Neuronal stem cell (in vitro differentiated cells): ENCODE measurements at places on chromosomes 4 and X.

DNA sequence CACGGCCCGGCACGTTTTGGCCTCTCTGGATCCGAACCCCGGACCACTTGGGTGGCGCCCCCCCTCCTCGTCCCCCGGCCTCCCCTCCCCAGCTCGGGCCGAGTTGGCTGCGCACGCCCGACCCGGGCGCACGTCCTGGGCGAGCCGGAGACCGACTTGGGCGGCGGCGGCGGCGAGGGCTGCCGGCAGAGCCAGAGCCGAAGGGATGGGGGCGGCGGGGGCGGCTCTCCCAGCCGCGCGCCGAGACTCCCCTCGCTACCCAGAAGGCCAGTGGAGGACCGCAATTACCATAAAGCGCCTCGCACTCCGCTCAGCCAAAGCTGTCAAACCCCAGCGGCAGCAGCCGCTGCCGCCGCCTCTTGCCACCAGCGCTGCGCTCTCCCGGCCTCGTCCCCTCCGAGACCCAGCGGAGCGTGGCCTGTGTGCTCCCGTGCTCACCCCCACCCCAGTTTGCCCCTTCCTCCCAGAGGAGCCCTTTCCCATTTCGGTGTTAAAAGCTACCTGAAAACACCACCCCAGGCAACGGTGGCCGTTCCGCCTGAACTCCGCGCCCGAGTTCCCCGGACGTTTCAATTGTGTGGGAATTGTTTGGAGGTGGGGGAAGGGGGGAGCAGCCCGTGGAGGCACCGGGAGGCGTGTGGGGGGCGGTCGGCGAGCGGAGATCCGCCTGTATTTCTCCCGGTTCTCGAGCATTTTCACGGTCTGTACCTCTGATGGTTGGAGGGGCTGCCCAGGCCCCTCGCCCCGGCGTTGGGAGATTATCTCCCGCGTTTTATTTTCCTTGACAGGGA is 701 bp upstream of the BCOR start:
- no peak for DNase-seq
- H3K4me1 ChIP-seq, result peaks cover 12% of the 10 kb centered on the region
- H3K27me3 ChIP-seq, result no peaks in the 10 kb centered on the region
- H3K4me3 ChIP-seq, result peak overlapping the region; percentile 73

DNA sequence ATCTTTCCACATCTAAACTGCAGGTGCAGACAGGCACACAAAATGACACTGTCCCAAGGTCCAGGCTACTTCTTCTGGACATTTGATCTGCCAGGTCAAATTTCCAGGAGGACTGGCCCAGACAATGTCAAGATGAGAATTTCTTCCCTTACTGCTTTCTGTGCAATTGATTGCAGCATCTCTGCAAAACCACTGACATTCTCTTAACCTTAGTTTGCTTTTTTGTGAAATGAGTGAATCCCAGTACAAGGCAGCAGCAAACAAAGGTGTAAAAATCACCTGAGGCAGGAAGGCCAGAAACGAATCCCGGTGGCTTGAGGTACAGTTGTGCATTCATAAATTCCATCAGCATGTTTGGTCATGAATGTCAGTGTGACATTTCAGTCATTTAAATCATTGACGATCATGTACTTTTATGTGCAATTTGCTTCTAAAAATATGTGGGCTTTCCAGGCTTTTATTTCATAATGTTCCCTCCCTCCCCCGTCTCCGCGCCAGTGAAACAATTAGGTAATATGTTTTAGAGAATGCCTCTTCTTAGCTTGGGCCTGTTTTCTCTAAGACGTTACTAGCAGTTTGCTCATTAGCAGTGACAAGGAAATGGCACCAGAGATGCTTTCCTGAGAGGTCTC is 39.1 kb downstream of the NHS start:
- H3K27ac ChIP-seq, result no peak overlapping the region
- no peaks in the 10 kb centered on the region for H3K27me3 ChIP-seq
- H3K36me3 ChIP-seq, result no peaks in the 10 kb centered on the region
- peak overlapping the region; percentile 29 for H3K4me3 ChIP-seq
- no peak for DNase-seq
- peaks cover 18% of the 10 kb centered on the region for H3K4me1 ChIP-seq

DNA sequence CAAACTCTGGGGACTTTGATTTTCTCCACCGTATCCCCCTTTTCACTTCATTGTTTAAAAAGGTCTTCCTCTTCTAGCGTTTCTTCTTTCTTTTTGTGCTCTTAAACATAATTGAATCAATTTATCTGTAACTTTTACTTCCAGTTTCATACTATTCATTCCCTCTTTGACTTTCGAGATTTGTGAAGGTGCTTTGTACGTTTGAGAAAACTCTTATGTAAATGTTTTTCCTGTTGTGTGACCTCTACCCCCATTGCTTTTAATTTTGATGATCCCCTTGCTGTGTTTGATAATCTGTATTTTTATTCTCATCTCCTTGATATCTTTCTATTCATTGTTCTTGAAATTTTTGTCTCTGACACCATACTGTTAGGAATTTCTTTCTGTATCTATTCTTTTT is 4.8 kb downstream of the USP38 start:
- no peak for DNase-seq
- no peaks in the 10 kb centered on the region for H3K36me3 ChIP-seq
- peaks cover 4% of the 10 kb centered on the region for H3K4me1 ChIP-seq
- H3K27ac ChIP-seq, result no peak overlapping the region

DNA sequence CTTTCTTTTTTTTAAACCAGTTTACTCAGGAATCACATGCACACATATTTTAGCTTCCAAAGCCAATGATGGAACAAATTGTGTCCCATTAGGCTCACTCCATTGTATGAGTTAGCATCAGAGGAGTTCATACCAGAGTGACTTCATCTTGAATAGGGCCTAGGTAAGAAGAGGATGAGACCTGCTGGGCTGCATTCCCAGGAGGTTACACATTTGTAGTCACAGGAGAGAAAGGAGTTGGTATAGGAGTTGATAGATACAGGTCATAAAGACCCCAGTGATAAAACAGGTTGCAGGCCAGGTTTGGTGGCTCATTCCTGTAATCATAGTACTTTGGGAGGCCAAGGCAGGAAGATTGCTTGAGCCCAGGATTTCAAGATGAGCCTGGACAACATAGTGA is 9.3 kb downstream of the PDGFRA start:
- DNase-seq, result no peak
- H3K4me3 ChIP-seq, result no peak overlapping the region
- H3K27me3 ChIP-seq, result no peaks in the 10 kb centered on the region

- peaks cover 83% of the 10 kb centered on the region for H3K36me3 ChIP-seq
- DNase-seq, result no peak
- peak overlapping the region; percentile 50 for H3K4me3 ChIP-seq
- no peak overlapping the region for H3K27ac ChIP-seq
- H3K27me3 ChIP-seq, result no peaks in the 10 kb centered on the region
- no peaks in the 10 kb centered on the region for H3K4me1 ChIP-seq
Observed at GRCh38 chrX:131746491-131746968, 202.7 kb downstream of the OR13H1 start.

DNA sequence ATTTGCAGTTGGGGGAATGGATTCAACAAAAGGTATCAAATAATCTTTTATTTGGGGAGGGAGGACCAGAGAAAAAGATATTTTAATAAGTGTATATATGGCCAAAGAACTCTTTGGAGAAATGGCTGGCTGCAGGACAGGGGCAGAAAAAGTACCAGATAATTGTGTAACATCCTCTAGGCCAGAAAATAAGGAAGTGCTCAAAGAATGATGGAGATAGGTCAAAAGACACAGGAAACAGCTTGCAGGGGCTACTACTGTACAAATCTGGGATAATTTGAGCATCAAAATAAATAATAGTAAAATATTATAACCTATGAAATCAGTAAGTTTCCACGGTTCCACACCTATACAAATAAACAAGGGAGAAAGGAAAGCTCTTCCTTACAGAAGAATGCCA is 34.8 kb downstream of the KLHL5 start:
- no peak overlapping the region for H3K27ac ChIP-seq
- H3K4me3 ChIP-seq, result no peak overlapping the region
- H3K4me1 ChIP-seq, result no peaks in the 10 kb centered on the region
- DNase-seq, result no peak

- no peak overlapping the region for H3K27ac ChIP-seq
- H3K36me3 ChIP-seq, result no peaks in the 10 kb centered on the region
- H3K27me3 ChIP-seq, result no peaks in the 10 kb centered on the region
- DNase-seq, result no peak
- H3K4me1 ChIP-seq, result no peaks in the 10 kb centered on the region
Observed at GRCh38 chr4:10730590-10730989, 46.0 kb upstream of the CLNK start.

- H3K27me3 ChIP-seq, result no peaks in the 10 kb centered on the region
- H3K4me3 ChIP-seq, result no peak overlapping the region
- DNase-seq, result no peak
- no peaks in the 10 kb centered on the region for H3K36me3 ChIP-seq
- no peak overlapping the region for H3K27ac ChIP-seq
Observed at GRCh38 chr4:4377191-4377590, 9.7 kb upstream of the NSG1 start.

GRCh38 chrX:85569096-85569495 is 189.6 kb upstream of the POF1B start:
- H3K4me1 ChIP-seq, result no peaks in the 10 kb centered on the region
- H3K36me3 ChIP-seq, result no peaks in the 10 kb centered on the region
- H3K27ac ChIP-seq, result no peak overlapping the region
- no peak for DNase-seq
- H3K4me3 ChIP-seq, result no peak overlapping the region

DNA sequence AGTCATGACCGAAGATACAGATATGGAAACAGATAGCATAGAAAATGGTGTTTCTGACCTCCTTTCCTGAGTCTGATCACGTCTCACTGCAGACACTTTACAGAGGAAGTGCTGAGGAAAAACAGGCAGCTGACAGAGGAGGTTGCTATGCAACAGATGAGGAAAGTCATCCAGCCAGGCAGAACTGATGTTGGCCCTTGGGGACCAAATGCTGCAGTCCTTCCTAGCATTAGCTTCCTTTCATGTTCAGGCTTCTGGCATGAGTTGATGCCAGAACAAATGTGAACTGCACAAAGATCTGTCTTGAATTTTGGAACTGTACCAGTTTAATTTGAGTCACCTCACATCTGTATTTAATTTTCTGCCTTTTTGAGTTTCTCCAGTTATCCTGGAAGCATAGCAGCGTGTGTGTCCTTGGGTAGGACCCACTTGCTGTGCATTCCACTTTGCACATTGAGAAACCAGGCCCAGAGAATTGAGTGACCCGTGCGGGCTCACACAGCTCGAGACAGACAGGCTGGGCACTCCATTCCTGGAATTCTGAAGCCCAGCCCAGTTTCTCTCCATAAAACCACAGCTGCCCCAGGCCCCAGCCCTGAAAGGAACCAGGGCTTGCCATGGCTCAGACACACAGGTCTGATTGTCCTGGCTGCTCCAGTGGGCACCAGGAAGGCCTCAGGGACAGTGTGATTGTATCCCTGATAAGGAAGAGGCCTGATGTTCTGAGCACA is 1.4 kb upstream of the MAGED1 start:
- H3K4me3 ChIP-seq, result peak overlapping the region; percentile 87
- DNase-seq, result no peak
- peaks cover 15% of the 10 kb centered on the region for H3K4me1 ChIP-seq

- H3K4me1 ChIP-seq, result no peaks in the 10 kb centered on the region
- DNase-seq, result no peak
- no peaks in the 10 kb centered on the region for H3K27me3 ChIP-seq
- H3K27ac ChIP-seq, result no peak overlapping the region
- H3K36me3 ChIP-seq, result peaks cover under 1% of the 10 kb centered on the region
- H3K4me3 ChIP-seq, result no peak overlapping the region
Observed at GRCh38 chrX:154420402-154420756, 8.1 kb upstream of the ATP6AP1 start.
